ENCODE measurements at places on chromosomes 2 and 18.

GRCh38 chr2:62789918-62790317 lies 84.4 kb downstream of the EHBP1 start:
- DNase-seq: no peak

GRCh38 chr2:68367953-68368653 lies 3.0 kb downstream of the PLEK start:
- DNase-seq: no peak

DNA sequence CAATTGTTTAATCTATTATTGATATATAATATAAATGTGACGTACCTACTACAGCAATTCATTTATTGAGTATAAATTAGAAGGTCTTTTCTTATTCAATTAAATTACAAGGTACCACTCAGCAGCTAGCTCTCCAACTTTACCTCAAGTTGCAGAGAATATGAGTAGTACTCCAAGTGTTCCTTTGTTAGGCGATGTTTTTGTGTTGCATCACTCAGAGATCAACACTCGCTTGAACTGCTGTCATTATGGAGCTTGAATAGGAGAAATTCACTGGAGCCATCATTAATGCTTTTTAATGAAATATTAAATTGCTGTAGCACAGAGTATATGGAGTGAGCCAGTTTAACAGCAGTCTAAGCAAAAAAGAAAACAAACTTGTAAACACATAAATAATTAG lies 320.0 kb downstream of the FSIP2 start:
- no peak for DNase-seq

DNA sequence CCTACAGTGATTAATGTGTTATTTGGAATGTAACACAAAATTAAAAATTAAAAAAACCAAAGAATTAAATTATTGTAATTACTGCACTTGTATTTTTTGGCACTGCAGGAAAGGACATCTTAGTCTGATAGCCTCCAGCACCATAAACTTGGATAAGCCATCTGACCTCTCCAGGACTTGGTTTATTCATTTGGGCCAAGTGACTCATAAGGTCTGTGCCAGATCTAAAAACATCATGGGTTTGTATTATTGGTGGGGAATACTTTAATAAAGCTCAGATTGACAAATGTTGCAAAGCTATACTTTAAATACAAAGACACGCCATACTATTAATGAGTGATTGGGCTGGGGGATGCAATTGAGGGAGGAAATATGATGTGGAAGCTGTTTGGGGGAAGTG lies 225.2 kb downstream of the ZNF521 start:
- DNase-seq: no peak

DNA sequence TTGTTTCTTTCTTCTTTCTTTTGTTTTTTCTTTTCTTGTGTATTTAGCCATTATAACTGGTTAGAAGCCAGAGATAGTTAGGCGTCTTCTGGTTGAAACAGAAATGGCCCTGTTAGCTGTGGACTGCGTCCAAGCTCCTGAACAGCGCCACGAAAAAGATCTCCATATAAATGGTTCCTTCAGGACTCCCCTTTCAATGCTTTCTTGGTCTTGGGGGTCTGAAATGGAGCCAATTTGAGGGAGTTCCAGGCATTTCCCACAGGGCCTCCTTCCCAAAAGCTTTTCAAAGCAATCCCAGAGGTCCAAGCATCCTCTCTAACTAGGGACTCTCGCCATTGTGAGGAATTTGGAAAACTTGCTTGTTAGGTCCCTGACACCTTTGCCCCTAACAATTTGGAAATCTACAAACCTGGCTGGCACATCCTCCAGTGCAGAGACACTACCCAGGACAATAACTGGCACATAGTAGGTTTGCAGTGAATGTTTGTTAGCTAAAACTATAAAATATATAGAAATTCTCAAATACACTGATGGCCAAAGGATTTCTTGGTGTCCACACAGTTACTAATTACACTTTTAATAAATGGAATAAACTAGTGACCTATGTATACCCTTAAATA lies 80.1 kb downstream of the MYCN start:
- DNase-seq: no peak

DNA sequence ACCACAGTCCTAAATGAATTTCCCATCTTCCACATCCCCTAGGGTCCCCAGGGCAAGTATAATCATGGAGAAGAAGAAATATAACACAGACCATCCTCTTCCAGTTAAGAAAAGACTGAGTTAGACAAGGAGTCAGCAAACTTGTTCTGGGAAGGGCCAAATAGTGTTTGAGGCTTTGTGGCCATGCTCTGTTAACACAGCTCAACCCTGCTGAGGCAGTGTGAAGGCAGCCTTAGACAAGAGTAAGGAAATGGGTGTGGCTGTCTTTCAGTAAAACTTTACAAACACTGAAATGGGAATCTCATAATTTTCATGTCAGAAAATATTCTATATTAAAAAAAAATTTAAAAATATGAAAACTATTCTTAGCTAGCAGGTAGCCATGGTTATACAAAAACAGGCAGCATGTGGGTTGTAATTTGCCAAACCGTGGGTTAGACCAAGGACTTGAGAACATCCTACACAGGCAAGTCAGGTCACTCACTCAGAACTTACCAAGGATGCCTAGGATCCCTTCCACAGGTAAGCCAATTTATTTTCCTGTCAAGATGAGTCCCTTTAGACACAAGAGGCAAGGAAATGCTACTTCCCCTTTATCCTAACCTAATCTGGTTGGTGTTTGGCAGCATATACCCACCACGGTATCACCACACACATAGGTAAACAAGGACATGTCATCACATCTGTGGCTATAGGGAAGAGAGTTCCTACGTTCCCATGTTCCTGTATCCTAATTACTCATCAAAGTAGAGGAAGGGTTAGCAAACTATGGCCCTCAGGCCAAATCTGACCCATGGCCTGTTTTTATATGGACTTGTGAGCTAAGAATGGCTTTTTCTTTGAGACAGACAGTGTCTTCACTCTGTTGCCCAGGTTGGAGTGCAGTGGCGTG lies 31.9 kb downstream of the C2orf74 start:
- DNase-seq: no peak

- DNase-seq: no peak
These were observed 454.2 kb upstream of the TNP1 start for GRCh38 chr2:217314021-217314460.

DNA sequence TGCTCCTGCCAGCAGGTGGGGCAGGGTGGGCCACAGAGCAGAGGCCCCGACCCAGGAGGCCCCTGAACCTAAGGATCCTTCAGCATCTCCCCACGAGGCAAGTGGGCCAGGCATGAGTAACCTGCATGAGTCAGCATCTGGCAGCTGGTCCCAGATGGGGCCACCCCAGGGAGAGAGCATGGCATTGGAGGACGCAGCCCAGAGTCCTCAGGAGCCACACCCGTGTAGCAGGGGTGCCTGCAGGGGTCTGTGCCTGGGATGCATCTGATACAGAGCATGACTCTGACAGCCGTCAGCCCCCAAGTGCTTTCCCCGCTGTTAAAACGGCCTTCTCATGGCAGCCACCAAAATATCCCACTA lies 185.6 kb upstream of the SALL3 start:
- no peak for DNase-seq

GRCh38 chr2:219603771-219604170 lies 6.1 kb downstream of the STK11IP start:
- DNase-seq: no peak

- DNase-seq: no peak
These were observed 5.7 kb downstream of the ROCK1 start for GRCh38 chr18:21105936-21106335.

- no peak for DNase-seq
These were observed 43.5 kb downstream of the CALCRL start for GRCh38 chr2:187404431-187405110.

- DNase-seq: no peak
These were observed 36.4 kb upstream of the ZCCHC2 start for GRCh38 chr18:62486290-62486964.

GRCh38 chr18:45775241-45775676 lies 50.2 kb upstream of the SIGLEC15 start:
- DNase-seq: no peak

DNA sequence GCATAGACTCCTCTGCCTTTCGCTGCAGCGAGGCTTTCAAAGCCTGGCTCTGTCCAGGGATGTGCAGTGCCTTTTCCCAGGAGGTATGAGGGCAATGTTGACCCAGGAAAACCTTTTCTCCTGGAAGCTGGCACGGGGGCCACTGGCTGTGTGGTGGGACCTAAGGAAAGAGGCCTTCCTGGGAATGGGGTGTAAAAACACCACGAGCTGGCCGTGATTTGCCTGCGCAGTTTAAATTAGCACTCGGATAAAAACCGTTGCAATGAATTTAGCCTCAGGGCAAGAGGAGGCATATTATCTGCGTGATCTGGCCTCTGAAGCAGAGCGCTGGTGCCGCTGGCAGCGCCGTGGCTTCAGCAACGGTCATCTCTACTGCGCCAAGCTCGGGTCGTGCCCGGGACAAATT lies 3.0 kb downstream of the OSR1 start:
- DNase-seq: no peak

DNA sequence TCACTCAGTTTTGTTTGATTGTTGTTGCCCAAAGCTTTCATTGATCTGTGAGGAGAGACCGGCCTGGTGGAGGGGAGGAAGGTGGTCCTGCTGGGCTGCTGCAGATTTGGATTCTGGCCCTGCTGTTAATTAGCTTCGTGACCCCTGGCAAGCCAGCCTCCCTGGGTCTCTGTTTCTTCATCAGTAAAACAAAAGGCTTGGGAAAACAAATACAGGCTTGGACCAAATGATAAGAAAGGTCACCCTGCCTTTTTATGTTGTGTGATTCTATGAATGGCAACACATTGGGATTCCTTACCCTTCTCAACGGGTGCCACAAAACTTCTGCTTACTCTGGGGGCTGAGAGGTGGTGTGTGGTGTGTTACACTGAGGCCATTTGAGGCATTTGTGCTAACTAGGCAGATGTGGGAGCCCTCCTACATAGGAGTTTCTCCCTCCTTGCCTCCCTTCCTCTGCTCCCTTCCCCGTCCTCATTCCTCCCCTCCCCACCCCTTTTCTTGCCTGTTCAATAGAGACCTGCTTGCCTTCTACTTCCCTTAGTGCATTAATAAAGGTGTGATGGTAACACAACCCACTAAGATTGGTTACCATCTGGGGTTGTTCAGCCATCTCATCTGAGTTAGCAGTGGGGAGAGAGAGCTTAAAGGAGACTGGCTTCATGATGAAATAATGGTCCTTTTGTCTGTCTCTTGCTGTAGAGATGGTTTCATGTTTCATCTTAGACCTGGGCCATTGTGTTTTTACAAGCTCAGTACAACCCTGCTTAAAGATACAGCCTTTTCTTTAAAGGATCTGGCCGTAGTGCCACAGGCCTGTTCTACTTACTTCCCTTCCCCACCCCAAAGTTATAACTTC lies 96.2 kb downstream of the TANC1 start:
- DNase-seq: no peak

GRCh38 chr18:40672590-40672989 lies 1282.4 kb upstream of the PIK3C3 start:
- no peak for DNase-seq

GRCh38 chr2:163306647-163307046 lies 429.2 kb downstream of the FIGN start:
- no peak for DNase-seq

DNA sequence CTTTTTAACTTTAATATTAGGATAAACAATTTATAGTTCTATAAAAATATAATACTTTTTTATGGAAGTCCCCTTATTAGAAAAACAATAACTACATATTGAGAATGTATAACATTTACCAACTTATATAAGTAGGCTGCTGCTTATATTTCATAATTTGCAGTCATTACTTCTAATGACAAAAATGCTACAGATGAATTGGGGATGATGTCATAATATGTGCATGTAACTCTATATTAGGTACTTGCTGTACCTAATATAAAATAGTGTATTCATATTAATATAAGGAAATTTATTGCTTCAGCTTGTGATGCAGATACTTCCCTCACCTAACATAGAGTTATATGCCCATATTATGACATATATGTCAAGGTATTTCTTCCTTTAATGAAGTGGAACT lies 100.7 kb downstream of the GALNT13 start:
- no peak for DNase-seq

GRCh38 chr2:226795281-226796011 lies 4.2 kb downstream of the IRS1 start:
- no peak for DNase-seq

GRCh38 chr2:205197468-205198139 lies 484.7 kb upstream of the NRP2 start:
- DNase-seq: peak; percentile 13

DNA sequence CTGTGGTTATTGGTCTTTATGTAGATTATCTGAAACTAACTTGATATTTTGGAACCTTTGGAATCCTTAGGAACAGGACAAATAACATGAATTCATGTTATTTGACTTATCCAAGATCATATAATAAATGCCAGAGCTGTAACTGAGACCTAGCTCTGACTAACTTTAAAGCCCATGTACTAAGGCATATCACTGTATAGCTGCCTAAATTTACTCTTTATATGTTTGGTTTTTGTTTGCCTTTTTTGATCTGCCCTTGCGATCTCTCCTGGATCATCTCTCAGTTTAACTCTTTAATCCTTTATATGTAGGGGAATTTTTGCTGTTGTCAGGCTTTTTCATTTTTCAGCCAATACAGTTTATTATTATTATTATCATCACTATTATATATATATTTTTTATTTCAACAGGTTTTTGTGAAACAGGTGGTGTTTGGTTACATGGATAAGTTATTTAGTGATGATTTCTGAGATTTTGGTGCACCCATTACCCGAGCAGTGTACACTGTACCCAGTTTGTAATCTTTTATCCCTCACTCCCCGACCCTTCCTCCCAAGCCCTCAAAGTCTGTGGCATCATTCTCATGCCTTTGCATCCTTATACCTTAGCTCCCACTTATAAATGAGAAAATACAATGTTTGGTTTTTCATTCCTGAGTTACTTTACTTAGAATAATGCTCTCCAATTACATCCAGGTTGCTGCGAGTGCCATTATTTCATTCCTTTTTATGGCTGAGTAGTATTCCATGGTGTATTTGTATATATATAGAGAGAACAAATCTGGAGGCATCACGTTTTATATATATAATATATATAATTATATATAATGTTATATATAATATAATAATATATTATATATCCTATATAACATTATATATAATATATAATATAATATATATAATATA lies 48.9 kb downstream of the APLF start:
- no peak for DNase-seq

DNA sequence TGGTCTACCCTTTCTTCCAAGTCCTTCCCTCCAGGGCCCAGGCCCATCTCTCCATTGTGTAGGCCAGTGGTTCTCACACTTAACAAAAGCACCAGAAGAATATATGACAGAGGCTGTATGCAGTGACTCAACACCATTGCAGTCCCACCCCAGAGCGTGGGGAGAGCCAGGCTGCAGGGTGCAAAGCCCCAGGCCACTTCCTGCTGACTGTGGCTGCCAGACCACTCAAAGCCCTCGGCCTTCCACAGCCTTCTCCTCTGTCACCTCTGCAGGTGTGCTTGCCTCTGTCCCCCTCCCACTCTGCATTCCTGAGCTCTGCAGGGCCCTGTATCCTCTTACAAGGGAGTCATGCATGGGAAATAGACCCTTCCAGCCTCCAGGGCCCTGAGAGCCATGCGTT lies 40.4 kb upstream of the ARHGEF4 start:
- no peak for DNase-seq
